ENCODE measurements at places on chromosomes 7 and 10.

DNA sequence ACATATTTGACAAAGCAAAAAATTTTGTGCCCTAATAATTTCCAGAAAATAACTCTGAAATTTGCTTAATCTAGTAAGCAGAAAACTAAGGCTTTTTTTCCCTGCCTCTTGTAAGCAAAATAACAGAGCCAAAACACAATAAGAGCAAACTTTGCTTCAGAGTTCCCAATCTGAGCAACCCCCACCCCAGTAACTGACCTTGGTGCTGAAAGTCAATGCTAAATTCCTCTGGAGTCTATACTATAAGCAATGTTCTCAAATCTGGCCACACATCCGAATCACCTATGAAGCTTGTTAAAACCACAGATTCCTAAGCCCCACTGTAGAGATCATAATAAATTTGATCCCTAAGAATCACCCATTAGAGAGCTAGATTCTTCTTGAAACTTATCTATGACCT is 150.5 kb downstream of the ELAPOR2 start:
- no peak for DNase-seq

GRCh38 chr10:111874576-111874975 is 309.0 kb downstream of the GPAM start:
- no peak for DNase-seq

DNA sequence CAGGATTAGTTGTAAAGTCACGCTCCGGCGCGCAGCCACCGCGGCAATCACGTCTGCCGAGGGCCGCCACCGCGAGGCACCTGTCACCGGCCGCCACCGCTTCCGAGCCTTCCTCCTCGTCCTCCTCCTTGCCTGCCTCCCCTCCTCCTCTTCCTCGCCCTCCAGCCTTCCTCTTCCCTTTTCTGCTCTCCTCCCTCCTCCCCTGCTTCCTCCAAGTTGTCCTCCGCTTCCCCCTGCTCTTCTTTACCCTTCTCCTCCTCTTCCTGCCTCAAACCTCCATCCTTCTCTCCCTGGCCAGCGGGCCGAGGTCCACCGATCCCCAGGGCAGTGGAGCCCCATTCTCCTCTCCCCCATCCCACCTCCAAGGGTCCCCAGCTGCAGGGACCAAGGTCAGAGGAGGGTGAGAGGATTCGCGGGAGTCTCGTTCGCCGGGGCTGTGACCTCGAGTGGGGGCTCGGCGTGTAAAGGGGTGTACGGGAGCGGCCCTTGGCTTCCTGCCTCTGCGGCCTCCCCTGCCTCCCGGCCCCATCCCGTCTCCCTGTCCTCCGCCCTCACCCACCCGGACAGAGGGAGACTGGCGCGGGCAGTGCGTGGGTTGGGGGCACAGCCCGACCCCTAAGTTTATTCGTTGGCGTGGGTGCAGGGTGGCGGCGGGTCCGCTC is 89.5 kb upstream of the PAX2 start:
- no peak for DNase-seq

DNA sequence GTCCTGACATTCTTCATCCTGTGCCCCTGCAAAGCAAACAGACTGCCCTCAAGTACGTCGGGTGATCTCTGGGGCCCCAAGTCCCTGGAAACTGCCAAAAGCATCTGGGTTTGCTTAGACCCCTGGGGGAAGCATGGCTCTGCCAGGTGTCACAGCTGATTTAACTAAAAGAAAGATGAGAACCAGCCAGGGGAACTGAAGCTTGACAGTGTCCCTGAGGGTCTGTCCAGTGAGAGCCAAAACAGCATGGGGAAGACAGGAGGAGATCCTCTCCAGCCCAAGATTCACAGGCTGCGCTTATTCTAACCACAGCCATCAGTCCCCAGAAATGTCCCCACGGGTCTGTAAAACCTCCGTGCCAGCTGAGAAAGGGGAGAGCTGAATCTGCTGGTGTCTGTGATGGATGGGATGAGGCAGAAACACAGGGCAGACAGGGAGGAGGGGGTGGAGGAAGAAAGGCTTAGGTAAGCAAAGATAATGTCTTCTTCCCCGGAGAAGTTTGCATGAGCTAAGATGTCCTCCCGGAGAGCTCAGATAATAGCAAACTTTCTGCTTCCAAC is 21.3 kb downstream of the CCDC3 start:
- no peak for DNase-seq

GRCh38 chr10:54962134-54962900 is 161.3 kb upstream of the PCDH15 start:
- DNase-seq: no peak

DNA sequence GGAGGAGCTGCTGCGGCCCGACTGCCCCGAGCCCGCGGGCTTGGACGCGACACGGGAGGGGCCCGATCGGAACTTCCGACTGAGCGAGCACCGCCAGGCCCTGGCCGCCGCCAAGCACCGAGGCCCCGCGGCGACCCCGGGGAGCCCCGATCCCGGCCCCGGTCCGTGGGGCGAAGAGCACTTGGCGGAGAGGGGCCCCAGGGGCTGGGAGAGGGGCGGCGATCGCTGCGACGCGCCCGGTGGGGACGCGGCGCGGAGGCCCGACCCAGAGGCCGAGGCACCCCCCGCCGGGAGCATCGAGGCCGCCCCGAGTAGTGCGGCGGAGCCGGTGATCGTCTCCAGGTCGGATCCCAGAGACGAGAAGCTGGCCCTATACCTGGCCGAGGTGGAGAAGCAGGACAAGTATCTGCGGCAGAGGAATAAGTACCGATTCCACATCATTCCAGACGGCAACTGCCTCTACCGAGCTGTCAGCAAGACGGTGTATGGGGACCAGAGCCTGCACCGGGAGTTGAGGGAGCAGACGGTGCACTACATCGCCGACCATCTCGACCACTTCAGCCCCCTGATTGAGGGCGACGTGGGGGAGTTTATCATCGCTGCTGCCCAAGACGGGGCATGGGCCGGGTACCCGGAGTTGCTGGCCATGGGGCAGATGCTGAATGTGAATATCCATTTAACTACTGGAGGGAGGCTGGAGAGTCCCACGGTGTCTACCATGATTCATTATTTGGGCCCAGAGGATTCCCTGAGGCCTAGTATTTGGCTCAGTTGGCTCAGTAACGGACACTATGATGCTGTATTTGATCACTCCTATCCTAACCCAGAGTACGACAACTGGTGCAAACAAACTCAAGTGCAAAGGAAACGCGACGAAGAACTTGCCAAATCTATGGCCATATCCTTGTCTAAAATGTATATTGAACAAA is 1.4 kb downstream of the OTUD1 start:
- DNase-seq: peak; percentile 18

DNA sequence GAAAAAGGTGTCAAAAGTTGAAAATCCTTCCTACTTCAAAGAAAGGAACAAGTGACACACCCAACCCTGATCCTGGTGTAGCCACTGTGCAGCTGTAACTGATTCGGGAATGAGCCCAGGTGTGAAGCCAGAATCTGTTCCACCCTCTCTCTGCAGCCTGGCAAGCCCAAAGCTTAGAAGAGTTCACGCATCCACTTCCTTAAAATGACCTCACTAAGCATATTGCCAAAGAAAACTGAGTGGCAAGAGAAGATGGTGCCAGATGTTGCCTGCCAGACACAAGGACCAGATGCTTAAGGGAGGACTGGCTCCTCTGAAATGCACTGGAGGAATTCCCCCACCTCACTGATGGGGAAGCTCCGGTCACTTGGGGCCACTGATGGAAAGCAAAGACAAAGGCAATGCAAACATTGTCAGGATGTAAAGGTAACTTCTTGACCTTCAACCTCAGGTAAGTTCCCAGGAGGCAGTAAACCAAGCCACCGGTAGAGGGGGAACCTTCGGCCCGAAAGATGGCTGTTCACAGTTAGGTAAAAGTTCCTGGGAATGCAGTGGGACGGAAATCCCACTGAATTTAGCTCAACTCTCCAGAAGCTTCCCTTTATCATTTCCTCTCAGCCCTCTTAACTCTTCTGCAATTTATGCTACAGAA is 554.9 kb downstream of the KCNMA1 start:
- DNase-seq: no peak

- DNase-seq: peak; percentile 42
Observed at GRCh38 chr10:92880233-92880861, 32.0 kb downstream of the EXOC6 start.

GRCh38 chr10:96645191-96645721 is 58.4 kb upstream of the TM9SF3 start:
- no peak for DNase-seq

DNA sequence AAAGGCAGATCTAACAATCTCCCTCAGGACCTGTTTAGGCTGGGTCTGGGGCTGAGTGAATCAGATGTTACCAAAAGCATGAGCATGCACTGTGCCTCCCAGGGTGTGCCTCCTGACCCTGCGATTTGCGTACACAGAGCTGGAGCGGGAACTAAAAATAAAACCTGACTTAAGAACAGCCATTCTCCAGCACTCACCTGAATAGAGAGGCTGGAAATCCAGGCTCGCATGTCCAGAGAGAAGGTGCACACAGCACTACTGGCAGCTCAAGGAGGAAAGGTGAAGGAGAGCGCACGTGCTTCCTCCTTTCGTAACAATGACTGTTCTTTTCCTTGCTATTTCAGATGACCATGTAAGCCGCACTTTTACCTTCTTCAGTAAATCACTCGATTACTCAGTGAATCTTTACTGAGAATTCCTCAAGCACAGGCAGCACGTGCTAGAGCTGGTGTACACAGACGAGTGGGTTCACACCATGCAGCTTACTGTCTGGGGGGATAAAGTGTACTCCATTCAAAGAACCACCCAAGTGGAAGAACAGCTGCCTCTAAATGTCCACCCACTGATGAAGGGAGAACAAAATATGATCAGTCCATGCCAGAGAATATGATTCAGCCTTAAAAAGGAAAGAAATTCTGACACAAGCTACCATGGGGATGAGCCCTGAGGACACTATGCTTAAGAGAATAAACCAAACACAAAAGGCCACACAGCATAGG is 45.6 kb downstream of the SFMBT2 start:
- DNase-seq: no peak

GRCh38 chr10:7752251-7752650 is 35.5 kb downstream of the KIN start:
- DNase-seq: no peak

GRCh38 chr7:17118412-17118811 is 180.0 kb upstream of the AHR start:
- no peak for DNase-seq

- DNase-seq: no peak
Observed at GRCh38 chr10:69807696-69808095, 6.0 kb downstream of the COL13A1 start.

GRCh38 chr7:45126920-45127319 is 15.4 kb upstream of the TBRG4 start:
- no peak for DNase-seq

GRCh38 chr7:122362473-122362872 is 57.9 kb upstream of the FEZF1 start:
- DNase-seq: no peak

DNA sequence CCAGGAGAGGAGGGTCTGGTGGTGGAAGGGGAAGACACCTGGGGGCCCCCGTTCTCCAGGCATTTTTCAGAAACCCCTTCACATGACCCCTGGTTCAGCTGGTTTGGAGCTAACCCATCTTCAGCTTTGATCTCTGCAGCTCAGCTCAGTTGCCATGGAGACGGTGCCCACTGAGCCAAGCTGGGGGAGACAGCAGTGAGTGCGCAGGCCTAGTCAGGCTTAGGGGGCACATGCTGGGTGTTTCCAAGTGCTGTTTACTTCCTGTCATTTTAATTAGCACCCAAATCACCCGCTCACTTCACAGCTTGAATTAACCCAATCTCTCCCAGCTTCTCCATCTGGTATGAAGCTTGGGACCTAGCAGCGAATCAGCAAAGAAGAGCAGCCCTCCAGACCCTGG is 9.0 kb downstream of the SPOCK2 start:
- no peak for DNase-seq

- no peak for DNase-seq
Observed at GRCh38 chr7:81767926-81768325, 1.9 kb downstream of the HGF start.

DNA sequence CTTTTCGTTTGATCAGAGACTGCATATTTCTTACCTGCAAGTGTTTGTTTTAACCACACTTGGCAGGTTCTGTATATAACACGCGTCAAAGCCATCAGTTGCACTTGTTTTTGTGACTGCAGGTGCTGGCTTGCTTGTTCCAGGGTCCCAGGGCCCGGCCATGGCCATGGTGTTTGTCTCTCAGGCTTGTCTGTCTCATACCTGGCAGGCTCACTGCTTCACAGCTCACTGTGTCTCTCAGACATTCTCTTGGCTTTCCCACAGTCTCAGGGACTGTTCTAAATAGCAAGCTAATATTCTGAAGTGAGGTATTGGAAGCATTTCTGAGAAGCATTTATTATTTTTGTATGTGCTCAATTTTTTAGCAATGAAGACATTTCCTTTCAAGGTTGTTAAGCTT is 46.9 kb downstream of the GPR141 start:
- DNase-seq: no peak

- DNase-seq: peak; percentile 34
Observed at GRCh38 chr7:130560972-130561371, 69.1 kb downstream of the MEST start.

DNA sequence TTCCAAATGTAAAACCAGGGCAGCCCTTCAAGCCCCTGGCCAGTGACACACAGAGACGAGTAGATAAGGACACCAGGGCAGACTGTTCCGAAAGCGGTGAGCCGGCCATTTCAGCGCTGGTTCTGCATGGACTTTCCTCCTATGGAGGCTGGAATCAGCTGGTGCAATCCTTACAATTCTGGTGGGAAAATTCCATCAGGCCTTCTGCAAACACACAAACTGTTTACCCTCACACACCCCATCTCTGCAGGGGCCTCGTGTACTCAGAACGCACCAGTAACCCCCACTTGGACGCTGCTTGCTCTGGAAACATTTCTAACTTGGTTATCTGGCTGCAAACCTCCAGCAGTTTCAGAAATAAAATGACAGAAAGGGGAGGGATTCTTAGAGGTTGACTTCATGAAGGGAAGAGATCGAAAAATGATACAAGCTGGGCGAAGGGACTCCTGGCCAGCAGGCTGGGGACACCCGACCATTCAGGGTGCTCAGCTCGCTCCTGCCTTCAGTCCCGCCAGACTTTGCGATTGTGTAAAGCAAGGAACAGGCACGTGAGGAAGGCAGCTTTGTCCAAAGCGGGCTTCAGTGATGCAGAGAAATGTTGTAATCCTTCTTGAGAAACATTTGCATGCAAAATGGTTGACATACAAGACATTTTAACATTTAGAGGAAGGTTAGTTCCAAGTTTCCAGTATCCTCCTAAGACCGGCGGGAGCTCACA is 19.7 kb upstream of the SHH start:
- DNase-seq: no peak

DNA sequence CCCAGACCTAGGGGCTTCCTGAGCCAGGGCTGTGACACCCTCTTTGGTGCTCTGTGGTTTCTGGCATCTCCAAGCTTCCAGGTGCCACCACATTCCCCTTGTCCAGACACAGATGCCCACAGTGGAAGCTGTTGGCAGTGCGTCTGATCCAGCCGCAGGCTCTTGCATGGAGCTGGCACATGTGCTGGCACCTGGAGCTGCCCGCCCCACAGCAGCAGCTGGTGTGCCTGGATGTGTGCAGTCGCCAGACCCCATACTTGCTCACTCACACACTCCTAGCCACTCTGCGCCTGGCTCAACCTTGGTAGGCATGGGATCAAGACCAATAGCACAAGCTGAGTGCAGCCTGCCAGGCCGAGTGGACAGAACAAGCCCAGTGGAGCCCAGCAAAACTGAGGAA is 106.5 kb downstream of the LYZL1 start:
- DNase-seq: no peak

All from dermis microvascular lymphatic vessel endothelial cell (primary cell).